ENCODE measurements at places on chromosomes 4 and X. TPM values are rescaled to one million over a fixed set of nuclear protein-coding genes. Genes with fewer than 3 reads are reported as not detected.

The CT45A5 gene
- total RNA-seq = not detected

The ZNF827 gene
- total RNA-seq = 30.5 TPM

The IL2RG gene
- 0.64 TPM for total RNA-seq

The FRAS1 gene
- 28.4 TPM for total RNA-seq

The NOX1 gene
- total RNA-seq = not detected

The AADAT gene
- 20.1 TPM for total RNA-seq

The SLC38A5 gene
- 24.7 TPM for total RNA-seq

The CABS1 gene
- not detected for total RNA-seq

Data from cerebellum (tissue), 4 donors.